ENCODE measurements at places on chromosomes 2 and 18.

GRCh38 chr2:7738596-7738995, 821.4 kb downstream of the RNF144A start:
- DNase-seq, result no peak

GRCh38 chr2:129627437-129627836, 352.0 kb upstream of the RAB6C start:
- DNase-seq, result no peak

- peak; percentile 47 for DNase-seq
Observed at GRCh38 chr18:80154293-80154692, 45.2 kb downstream of the ADNP2 start.

DNA sequence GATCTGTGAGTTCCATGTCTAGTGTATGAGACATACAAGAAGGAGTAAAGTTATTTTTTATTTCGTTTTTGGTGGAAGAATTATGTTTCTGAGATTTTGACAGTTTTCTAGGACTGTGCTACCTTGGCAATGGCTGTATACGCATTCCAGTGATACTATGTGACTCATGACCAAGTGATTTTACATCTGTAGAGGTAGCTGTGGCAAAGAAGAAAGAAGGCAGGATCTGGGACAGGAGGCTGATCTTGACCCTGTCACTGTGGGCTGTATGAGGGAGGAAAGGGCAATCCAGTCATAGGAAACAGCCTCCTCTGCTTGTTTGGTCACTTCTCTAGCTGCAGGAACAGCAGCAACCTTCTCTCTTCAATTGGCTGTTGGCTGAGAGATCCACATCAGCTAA, 44.0 kb upstream of the PDCL3 start:
- DNase-seq, result no peak

GRCh38 chr2:45729753-45730512, 78.5 kb downstream of the PRKCE start:
- no peak for DNase-seq

DNA sequence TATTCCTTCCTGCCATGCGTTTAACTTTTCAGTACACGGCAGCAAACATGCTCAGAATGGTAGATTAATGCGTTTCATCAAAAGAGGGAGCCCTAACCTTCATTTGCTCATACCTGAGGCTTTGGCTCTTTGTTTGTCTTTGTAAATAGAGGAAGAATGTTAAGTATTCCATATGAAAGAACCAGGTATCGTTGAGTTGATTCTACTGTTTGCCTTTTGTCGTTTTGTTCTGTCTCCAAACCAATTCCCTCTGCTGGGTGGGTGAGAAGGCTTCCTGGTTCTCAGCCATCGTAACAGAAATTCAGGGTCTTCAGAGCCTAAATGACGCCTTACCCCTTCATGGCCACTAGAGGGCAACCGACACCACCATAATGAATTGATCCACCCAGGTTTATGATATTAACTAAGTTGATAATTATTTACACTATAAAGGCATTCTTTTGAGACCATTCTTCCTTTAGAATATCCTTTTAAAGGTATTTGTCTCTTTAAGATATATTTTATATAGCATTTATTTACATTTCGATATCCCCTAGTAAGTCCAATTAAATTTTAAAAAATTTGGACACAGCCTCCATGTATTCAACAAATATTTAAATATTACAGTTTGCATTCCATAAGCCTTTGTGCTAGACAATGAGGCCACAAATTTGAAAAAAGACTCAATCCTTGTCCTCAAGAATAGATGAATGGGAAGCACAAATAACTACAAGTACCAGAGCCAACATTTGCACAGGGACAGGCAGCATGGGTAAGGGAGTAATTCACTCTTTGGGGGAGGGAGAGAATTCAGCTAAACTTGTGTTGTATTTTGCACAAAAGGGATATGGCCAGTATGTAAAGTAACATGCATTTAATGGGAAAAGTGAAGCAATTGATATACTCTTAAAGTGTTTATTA, 48.1 kb downstream of the TIMM21 start:
- peak; percentile 90 for DNase-seq

DNA sequence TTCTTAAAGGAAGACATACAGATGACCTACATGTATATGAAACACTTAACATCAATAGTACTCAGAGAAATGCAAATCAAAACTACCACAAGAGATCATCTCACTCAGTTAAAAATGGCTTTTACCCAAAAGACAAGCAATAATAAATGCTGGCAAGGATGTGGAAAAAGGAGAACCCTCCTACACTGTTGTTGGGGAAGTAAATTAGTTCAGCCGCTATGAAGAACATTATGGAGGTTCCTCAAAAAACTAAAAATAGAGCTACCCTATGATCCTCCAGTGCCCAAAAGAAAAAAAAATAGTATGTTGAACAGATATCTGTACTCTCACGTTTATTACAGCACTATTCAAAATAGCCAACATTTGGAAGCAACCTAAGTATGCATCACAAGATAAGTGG, 1579.4 kb upstream of the TMEFF2 start:
- DNase-seq, result no peak

GRCh38 chr2:109066917-109067597, 61.9 kb upstream of the SH3RF3 start:
- no peak for DNase-seq

GRCh38 chr18:48600456-48601090, 61.7 kb downstream of the CTIF start:
- DNase-seq, result no peak

GRCh38 chr2:185219981-185220380, 518.6 kb upstream of the FSIP2 start:
- no peak for DNase-seq

DNA sequence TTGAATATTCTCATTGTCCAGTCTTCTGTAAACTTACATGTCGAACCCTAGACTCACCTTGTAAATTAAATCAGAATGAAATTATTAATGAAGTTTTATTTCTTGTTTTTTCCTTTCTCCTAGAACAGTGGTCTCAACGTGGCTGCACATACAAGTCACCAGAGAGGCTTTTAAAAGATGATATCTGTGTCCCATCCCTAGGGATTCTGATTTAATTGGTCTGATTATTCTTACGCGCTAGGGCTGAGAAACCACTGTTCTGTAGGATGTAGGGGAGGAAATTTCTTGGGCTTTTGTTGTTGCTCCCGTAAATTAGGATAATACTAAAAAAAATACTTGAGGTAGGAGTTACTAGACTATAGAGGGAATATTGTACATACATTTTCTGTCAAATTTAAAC, 32.1 kb downstream of the PPM1B start:
- DNase-seq, result no peak

GRCh38 chr18:47903809-47904208, 26.6 kb downstream of the SMAD2 start:
- DNase-seq, result no peak

GRCh38 chr2:227029426-227030105, 134.4 kb downstream of the COL4A4 start:
- no peak for DNase-seq

GRCh38 chr2:44746856-44747615, 194.5 kb upstream of the SIX3 start:
- no peak for DNase-seq

DNA sequence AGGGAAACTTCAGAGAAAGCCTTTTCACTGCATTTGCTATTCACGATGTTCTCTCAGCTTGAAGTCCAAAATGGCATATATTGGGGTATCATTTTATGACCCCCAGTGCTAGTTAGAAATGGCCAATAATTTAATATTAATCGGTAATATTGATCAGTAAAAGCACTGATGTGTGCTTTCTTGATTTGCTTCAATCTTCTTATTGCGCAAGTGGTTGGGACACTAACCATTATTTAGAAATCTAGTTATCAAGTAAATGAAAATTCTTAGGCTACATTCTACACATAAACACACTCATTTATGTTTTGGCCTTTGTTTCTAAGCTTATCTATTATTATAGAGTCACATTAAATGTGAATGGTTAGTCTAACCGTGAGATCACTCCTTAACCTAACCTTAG, 49.7 kb upstream of the VWC2L start:
- no peak for DNase-seq

DNA sequence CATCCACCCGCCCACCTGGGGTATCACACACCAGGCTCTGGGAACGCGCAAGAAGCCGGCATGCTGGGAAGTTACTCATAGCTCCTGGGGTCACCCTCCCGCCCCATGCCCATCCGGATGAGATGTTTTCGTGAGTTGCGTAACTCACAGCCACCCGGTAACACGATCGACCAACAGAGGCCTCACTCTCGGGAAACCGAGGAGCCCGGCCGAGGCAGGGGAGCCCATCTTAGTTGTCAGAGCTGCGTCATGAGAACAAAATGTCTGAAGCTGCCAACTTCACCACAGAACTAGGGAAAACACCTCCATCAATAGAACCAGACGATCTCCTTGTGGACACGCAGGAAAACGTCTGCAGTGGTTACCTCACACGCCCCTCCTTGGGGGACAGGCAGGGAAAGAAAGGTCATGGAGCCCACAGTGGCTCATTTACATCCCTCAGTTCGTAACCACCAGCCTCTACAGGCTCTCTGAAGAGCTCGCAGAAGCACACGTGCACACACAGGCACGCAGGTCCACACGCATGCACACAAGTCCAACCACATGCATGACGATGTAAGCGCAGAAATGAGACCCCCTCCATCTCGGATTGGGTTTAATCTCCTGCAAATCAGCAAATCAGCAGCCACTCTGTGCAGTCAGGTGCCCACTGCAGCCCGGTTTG, 26.2 kb downstream of the ADI1 start:
- DNase-seq, result no peak

DNA sequence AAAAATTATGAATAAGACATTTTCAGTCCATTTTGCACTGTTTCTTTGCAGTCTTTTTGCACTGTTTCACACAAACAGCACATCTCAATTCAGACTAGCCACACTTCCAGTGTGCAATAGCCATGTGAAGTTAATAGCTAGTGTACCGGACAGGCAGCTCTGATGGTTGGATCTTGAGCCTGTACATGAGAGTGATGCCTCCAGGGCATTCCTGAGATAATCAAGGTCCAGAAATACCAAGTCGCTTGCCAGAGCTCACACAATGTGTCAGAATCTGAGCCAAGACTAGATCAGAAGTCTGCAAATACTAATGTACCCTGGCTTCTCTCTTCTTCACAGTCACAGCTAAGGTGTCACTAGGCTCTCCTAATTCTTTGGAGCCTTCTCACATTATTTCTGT, 180.2 kb downstream of the OSR1 start:
- DNase-seq, result no peak

DNA sequence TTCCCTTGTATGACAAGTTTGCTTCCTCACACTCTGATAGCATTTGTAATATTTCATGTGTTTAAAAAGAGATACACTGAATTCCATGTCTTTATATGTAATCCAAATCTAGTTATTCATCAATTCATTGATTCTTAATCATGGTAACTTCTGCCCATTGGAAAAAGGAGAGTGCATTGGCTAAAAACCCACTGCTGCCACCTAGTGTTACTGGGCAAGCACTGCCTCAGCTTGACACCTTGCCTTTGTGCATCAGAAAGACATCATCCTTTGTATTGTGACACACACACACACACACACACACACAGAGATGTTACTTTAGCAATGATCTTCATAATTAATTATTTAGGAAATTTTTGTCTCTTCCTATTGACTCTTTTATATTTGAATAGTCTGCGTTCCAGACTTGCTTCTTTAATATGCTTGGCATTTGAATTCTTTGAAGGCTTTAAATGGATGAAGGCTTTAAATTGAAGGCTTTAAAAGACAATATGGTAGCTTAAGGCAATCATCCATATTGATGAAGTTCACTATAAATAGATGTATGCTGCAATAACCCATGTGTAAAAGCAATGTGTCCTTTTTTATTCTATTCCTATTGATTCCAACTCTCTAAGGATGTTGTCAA, 414.2 kb upstream of the CHST9 start:
- peak; percentile 61 for DNase-seq

GRCh38 chr2:71609958-71610357, 156.6 kb downstream of the DYSF start:
- DNase-seq, result no peak

- no peak for DNase-seq
Observed at GRCh38 chr2:239762655-239763269, 262.4 kb downstream of the NDUFA10 start.

GRCh38 chr18:58161659-58162058, 117.6 kb downstream of the NEDD4L start:
- no peak for DNase-seq

DNA sequence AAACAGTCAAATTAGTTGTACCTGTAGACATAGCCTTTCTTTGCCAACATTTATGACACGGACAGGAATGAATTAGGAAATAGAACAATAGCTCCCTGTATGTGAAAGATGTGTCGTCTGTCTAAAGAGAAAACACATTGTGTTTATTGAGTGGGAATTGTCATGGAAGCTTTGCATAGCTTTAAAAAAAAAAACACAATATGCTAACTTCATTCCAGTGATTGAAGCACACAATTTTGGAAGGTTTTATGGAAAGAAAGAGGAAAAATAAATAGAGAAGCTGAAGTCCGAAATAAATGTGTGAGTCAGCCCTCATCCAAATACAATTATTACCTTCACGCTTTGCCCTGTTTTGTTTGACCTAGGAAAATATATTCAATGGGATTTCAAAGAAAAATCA, 1095.7 kb downstream of the TSN start:
- no peak for DNase-seq

DNA sequence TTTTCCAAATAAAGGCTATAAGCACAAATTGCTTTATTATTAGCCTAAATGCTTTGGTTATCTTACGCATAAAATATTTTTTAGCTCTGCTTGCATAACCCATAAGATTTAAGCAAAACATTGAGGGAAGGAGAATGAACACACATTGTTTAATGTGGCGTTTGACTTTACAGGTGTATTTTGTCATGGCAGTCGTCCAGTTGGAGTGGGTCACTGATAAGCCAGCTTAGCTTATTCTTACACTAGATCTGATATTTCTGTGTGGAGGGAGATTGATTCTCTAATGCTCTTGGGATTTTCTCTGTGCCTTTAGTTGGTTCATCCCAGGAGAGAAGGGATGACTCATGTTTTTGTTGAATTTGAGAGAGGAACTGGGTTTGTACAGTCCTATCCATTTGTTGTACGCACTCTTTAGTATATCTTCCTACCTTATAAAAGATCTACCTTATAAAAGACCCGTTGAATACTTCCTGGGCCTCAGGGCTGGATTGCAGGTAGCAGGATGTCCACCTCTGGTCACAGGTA, 47.5 kb upstream of the ACYP2 start:
- DNase-seq, result no peak

DNA sequence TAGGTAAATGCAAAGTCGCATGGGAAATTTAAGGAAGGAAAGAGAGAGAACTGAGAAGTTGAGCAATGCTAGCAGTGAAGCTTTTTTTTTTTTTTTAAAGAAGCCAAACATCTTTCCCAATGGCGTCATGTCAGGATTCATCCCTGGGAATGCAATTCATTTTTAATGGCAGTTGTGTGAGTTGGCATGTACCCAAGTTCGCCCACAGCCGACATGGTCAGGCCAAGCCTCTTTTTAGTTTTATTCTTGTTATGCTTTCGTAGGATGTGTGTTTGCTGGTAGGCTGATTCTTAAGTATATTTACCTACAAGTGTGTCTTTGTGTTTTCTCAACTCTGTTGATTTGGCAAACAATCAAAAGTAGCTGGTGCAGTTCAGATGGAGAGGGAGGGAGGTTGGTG, 127.6 kb upstream of the ITGA6 start:
- DNase-seq, result no peak

- no peak for DNase-seq
Observed at GRCh38 chr2:207412787-207413310, 116.9 kb upstream of the CREB1 start.

- DNase-seq, result peak; percentile 10
Observed at GRCh38 chr2:181517685-181518301, 60.6 kb downstream of the ITGA4 start.

Data from NCI-H1092 treated with DMSO at 0.1 percent for 48 hours (cell line).